Activated CD4-positive, alpha-beta memory T cell treated with anti-CD3 and anti-CD28 coated beads, Interleukin-2, amount 10 ng/mL, durations not matched to agents 7 days and 5 days (primary cell): ENCODE measurements at places on chromosomes 6 and 20. TPM values are rescaled to one million over a fixed set of nuclear protein-coding genes. Genes with fewer than 3 reads are reported as not detected.
A peak's percentile ranks its signal among the peaks of the same experiment; 100 is the strongest.

DNA sequence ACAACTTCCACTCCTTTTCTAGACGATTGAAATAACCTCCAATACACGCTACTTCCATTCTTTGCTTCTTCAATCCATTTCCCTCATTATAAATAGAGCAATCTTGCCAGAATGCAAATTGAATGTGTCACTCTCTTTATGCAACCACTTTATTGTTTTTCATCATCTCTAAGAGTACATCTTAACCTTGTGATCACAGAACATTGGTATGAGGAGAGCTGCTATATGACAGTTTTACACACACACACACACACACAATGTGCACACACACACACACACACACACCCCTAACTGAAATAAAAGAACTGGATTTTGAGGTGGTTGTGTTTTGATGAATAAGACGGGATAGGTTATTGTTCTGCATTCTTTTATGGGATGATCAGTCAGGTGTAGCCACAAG is 187.0 kb downstream of the HDGFL1 start:
- DNase-seq = no peak
- H3K4me3 ChIP-seq = no peak overlapping the region
- no peaks in the 10 kb centered on the region for H3K27me3 ChIP-seq
- no peaks in the 10 kb centered on the region for H3K36me3 ChIP-seq
- no peak overlapping the region for H3K27ac ChIP-seq

ASIP gene
- not detected for total RNA-seq

- H3K27ac ChIP-seq = no peak overlapping the region
- H3K27me3 ChIP-seq = peaks cover 4% of the 10 kb centered on the region
- DNase-seq = no peak
- H3K4me3 ChIP-seq = no peak overlapping the region
Observed at GRCh38 chr20:58046311-58046710, 182.1 kb downstream of the ANKRD60 start.

DNA sequence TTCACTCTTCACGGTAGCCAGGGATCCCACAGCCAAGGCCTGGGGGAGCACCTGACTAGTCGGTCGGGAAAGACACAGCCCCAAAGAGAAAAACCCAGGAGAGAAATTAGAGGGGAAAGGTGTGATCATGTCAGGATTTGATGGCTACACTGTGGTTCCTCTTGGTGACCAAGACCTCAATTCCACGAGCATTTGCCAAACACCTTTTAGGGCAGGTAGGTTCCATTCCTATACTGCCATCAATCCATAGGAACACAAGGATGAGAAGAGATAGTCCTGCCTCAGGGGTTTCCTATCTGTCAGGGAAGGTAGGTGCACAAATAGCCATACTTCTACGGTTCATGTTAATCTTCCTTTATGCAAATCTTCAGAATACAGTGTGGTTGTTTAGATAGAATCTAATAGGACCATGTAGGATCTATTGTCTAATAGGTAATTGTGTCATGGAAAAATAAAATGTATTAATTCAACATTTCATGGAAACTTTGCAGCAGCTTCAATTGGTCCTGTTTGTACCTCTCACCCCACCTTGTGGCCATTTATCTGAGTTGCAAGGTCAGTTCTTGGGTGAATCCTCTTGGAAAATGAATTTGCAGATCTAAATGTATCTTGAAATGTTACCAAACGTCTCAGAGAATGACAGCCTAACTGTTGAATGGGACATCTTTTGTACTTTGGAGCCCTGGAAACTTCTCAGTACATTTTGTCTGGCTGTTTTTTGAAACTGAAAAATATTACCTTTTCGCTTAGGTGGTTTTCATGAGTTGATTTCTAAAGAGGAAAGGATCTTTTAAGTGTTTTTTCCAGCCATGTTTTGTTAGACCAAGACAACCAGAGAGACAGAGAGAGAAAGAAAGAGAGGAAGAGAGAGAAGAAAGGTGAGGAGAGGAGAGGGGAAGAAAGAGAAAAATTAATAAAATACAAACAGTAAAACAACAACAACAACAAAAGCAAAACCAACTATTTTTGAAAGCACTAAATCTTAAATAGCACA is 33.7 kb upstream of the IYD start:
- H3K36me3 ChIP-seq = no peaks in the 10 kb centered on the region
- H3K4me3 ChIP-seq = no peak overlapping the region
- no peaks in the 10 kb centered on the region for H3K4me1 ChIP-seq
- peak; percentile 32 for DNase-seq

DNA sequence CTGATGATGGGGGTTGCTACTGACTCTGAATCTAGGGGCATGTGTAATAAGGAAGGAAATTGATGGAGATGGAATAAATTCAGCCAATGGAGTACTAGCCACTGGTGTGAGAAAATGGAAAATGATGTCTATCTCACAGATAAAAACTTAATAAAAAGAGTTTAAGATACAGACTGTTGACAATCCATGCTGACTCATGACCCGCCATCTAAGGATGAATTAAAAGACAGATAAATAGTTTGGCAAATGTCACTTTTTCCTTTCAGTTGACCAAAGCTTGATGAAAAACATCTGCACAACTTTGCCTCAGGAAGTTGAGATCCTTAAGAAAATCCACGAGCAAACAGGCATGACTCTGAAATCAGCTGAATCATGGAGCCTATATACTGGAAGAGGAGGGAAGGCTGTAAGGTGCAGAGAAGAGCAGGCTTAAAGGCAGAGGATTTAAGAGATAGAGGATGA is 82.6 kb upstream of the BMP5 start:
- no peak for DNase-seq
- H3K27ac ChIP-seq = no peak overlapping the region
- no peaks in the 10 kb centered on the region for H3K36me3 ChIP-seq
- H3K4me1 ChIP-seq = no peaks in the 10 kb centered on the region
- H3K4me3 ChIP-seq = no peak overlapping the region

GRCh38 chr6:121925024-121925423 is 474.4 kb upstream of the HSF2 start:
- H3K27me3 ChIP-seq = no peaks in the 10 kb centered on the region
- H3K4me1 ChIP-seq = no peaks in the 10 kb centered on the region
- H3K4me3 ChIP-seq = no peak overlapping the region
- no peaks in the 10 kb centered on the region for H3K36me3 ChIP-seq
- H3K27ac ChIP-seq = no peak overlapping the region

ECT2L gene
- total RNA-seq = not detected

PHACTR3 gene
- total RNA-seq = not detected

DNA sequence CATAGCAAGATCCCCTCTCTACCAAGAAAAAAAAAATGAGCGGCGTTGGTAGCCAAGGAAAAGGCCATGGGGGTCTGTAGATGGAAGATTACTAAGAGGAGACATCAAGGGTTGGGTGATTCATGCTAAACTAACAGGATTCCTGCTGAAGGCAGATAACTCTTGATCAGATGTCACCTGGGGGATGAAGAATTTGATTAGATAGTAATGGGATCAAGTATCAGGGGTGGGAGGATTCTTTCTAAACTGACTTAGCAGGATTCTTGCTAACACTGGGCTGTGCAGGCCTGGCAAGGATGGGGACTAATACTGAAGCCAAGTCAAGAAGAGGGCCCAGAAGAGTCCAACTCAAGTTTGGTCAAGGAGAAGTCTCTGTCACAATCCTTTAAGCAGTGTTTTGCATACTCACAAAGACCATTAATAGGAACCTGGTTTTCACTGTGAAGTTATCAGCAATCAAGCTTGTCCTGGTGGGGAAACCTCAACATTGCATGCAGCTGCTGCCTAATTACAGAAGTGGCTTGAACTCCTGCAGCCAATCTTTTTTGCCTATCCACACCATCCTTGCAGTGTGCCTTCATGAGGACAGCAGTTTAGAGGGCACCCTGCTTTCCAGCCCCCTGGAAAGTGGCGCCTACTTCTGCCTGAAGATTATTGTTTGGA is 61.3 kb downstream of the ANKRD6 start:
- no peaks in the 10 kb centered on the region for H3K36me3 ChIP-seq
- peaks cover 2% of the 10 kb centered on the region for H3K27me3 ChIP-seq
- no peak overlapping the region for H3K4me3 ChIP-seq
- no peak overlapping the region for H3K27ac ChIP-seq
- DNase-seq = no peak
- H3K4me1 ChIP-seq = no peaks in the 10 kb centered on the region

PRR18 gene
- total RNA-seq = not detected

HLA-DOA gene
- total RNA-seq = 3.4 TPM

DNA sequence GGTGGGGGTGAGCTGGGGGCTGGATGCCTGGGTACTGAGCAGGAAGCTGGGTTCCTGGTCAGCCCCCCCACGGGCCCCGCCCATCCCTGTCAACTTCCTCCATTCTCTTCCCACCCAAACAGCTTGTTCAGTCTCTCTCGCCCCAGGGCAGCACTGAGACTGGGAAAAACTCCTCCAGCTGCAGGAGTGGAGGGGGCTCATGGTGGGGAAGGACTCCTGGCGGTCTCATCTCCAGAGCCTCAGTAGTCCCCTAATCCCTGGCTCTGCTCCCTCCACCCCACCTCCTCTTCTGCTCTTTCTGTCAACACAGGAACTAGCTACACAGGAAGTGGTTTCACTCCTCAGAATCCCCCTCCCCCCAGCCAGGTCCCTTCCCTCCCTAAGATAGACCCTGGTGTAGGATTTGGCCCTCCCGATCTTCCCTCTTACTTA is at the start of gene GPSM3:
GPSM3 (minus strand) TSS at position 36 of the 432 bp plus-strand sequence. CDS start 130 bp downstream, outside the sequence.
- peaks cover 52% of the 10 kb centered on the region for H3K4me1 ChIP-seq
- peak within 1 kb of the TSS; percentile 100 for H3K4me3 ChIP-seq
- peaks cover 42% of the 10 kb centered on the region for H3K36me3 ChIP-seq
- H3K27me3 ChIP-seq = no peaks in the 10 kb centered on the region

GRCh38 chr6:45946352-45946751 is 69.3 kb downstream of the CLIC5 start:
- no peaks in the 10 kb centered on the region for H3K27me3 ChIP-seq
- no peak overlapping the region for H3K27ac ChIP-seq
- DNase-seq = no peak
- H3K36me3 ChIP-seq = peaks cover 6% of the 10 kb centered on the region

KCNK15 gene
- not detected for total RNA-seq

DNA sequence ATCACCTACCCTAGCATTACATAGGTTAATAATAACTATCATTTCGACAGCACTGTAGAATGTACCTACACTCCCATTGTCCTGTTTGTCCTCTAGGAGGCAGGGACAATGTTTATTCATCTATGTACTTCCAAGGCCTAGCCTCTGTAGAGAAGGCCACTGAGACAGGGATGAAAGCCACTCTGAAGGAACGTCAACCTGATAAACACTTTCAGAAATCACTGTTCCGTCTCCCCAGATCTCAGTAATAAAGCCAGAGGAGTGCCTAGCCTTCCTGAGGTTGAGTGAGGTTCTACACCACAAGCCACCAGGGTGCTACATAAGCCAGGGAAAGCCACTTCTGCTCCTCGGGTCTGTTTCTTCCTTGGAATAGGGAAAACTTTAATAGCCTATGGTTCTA is 44.8 kb downstream of the POPDC3 start:
- H3K27ac ChIP-seq = no peak overlapping the region
- peaks cover 57% of the 10 kb centered on the region for H3K27me3 ChIP-seq
- no peak overlapping the region for H3K4me3 ChIP-seq
- no peak for DNase-seq
- no peaks in the 10 kb centered on the region for H3K36me3 ChIP-seq

GRCh38 chr6:98871057-98871456 is 36.7 kb downstream of the POU3F2 start:
- H3K27ac ChIP-seq = no peak overlapping the region
- no peak overlapping the region for H3K4me3 ChIP-seq
- H3K36me3 ChIP-seq = peaks cover 11% of the 10 kb centered on the region
- no peaks in the 10 kb centered on the region for H3K4me1 ChIP-seq

DNA sequence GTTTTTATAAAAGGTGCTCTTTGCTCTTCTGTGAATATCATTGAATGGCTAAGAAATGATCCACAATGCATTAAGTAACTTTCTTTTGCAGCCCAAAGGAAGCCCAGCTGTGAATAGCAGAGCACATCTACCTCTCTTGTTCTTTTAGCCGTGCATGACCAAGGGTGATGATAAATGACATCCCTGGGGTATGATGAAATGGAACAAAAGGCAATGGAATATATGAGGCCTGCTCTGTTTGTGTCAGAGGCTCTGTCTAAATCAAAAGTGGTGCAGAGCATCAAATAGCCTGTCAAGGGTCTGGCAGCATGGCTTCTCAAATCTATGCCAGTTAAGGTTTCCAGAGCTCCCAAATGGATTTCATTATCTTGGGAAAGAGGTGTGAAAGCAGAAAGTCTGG is 362.6 kb upstream of the RNF217 start:
- H3K27me3 ChIP-seq = no peaks in the 10 kb centered on the region
- no peak overlapping the region for H3K27ac ChIP-seq
- H3K36me3 ChIP-seq = no peaks in the 10 kb centered on the region
- H3K4me3 ChIP-seq = no peak overlapping the region

- no peaks in the 10 kb centered on the region for H3K36me3 ChIP-seq
- H3K27me3 ChIP-seq = peaks cover 3% of the 10 kb centered on the region
- H3K27ac ChIP-seq = peak overlapping the region; percentile 71
- H3K4me1 ChIP-seq = peaks cover 46% of the 10 kb centered on the region
Observed at GRCh38 chr20:364905-365794, 15.4 kb upstream of the TRIB3 start.

GRCh38 chr20:63194007-63194796 is 21.7 kb downstream of the YTHDF1 start:
- no peak overlapping the region for H3K27ac ChIP-seq
- peaks cover 29% of the 10 kb centered on the region for H3K36me3 ChIP-seq
- peaks cover 7% of the 10 kb centered on the region for H3K4me1 ChIP-seq
- H3K4me3 ChIP-seq = no peak overlapping the region

SLCO4A1 gene
- total RNA-seq = 51.5 TPM

PKIB gene
- 0.86 TPM for total RNA-seq

- DNase-seq = no peak
- peaks cover 18% of the 10 kb centered on the region for H3K27me3 ChIP-seq
- no peak overlapping the region for H3K4me3 ChIP-seq
- H3K27ac ChIP-seq = no peak overlapping the region
- peaks cover 11% of the 10 kb centered on the region for H3K4me1 ChIP-seq
- H3K36me3 ChIP-seq = no peaks in the 10 kb centered on the region
Observed at GRCh38 chr20:23081263-23081819, 4.8 kb downstream of the CD93 start.

SLC22A3 gene
- total RNA-seq = not detected

DNA sequence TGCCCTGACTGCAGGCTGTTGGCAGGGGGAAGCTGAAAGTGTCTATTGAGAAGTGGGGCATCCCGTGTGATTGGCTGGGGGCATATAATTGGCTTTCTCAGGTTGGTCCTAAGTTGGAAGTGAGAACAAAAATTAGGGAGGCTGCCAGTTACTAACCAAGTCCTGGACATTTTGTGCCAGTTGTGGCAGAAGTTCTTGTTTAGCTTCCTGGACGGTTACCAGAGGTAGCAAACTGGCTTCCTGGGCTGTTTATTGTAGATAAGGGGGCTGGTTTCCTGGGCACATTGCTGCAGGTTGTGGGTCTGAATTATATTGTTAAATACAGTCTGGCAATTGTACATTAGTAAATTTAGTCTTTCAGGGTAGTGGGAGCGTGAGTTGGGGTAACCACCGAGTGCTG is 50.6 kb upstream of the SLC2A12 start:
- no peaks in the 10 kb centered on the region for H3K36me3 ChIP-seq
- peaks cover 33% of the 10 kb centered on the region for H3K27me3 ChIP-seq
- H3K27ac ChIP-seq = no peak overlapping the region
- H3K4me1 ChIP-seq = no peaks in the 10 kb centered on the region
- DNase-seq = no peak

GRCh38 chr6:33123732-33124524 is 48.1 kb downstream of the HLA-DPB1 start:
- H3K27ac ChIP-seq = no peak overlapping the region
- DNase-seq = peak; percentile 45
- H3K27me3 ChIP-seq = peaks cover 35% of the 10 kb centered on the region
- no peaks in the 10 kb centered on the region for H3K36me3 ChIP-seq
- H3K4me1 ChIP-seq = peaks cover 19% of the 10 kb centered on the region
